ENCODE measurements at places on chromosomes 12 and 14.

GRCh38 chr14:67151082-67151666, 38.1 kb upstream of the GARIN2 start:
- no peak for DNase-seq

DNA sequence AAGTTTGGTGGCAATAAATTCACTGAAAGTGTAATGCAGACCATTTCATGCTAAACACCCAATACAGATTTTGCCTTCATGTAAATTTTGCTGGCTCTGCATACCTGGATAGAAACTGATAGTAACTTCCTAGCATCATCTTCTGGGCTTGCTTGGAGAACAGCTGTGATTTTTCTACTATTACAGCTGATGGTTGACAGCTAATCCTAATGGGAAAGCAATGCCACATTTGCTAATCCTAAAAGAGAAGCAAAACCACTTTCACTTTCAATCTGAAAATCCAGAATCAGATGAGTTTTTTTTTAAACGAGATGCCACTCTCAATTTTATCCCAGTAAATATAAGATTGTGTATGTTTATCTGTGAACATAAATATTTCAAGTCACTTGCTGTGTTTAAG, 1035.9 kb downstream of the TRHDE start:
- no peak for DNase-seq

- no peak for DNase-seq
These were observed 83.0 kb downstream of the DENND5B start for GRCh38 chr12:31507966-31508365.

GRCh38 chr14:21302013-21302835, 22.3 kb downstream of the RPGRIP1 start:
- DNase-seq, result no peak

- DNase-seq, result no peak
These were observed 22.4 kb downstream of the XRCC3 start for GRCh38 chr14:103692871-103693270.

- DNase-seq, result no peak
These were observed 33.2 kb upstream of the PPP1R13B start for GRCh38 chr14:103880348-103881267.

DNA sequence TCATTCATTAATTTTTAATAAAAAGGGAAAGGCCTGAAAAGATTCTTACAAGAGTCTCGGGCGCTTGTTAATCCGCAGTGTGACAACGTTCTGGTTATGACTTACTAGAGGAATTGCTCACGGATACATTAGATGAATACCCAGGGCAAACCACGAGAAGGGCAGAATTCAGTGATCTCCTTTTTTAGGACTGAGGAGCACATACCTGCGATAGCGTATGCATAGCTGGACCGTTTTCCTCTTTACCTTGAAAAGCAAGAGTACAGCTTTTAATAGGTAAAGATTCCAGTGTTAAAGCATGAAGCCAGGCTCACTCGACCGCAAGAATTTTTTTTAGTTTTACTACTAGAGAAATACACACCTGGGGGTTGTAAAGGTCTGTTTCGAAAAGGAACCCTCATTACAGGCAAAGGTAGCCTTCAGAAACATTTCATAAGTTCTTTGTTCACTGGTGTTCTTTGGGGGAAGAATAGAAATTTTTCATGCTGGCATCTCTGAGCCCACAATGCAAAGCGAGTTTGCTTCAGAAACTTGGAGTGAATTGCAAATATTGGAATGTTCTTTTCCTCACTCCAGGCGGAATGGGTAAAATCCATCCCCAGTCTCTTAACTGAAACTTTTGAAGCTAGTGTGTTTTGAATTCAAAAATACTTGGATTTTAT, 953 bp downstream of the MAPK1IP1L start:
- no peak for DNase-seq

- no peak for DNase-seq
These were observed 29.4 kb upstream of the CTDSP2 start for GRCh38 chr12:57875753-57876547.

GRCh38 chr14:95577067-95577800, 42.4 kb downstream of the GLRX5 start:
- no peak for DNase-seq

DNA sequence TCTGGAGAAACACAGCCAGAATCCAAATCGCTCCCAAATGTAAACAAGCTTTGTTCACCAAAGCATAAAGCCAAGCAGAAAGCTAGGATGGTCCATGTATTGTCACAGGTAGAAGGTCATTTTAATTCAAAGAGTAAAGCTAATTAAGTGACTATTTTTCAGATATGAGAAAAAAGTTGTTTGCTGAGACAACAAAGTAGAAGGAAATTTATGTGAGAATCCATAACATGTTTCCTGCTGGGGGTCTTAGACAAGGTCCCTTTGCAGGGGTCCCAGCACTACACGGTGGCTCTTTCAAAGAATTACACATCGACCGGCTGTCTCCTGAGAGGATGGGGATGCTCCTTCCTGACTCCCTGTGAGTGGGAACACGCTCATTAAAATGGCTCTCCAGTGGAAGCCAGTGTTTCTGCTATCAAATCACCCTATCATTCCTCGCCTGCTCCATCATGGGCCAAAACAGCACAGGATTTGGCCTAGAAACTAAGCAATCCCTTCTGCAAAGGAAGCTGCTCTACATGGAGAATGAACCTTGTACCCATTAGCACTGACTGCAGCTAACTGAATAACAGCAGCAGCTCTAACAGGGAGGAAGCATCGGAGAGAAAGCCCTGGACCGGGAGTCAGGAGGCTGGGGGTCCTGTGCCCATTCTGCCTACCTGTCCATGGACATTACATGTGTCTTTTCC, 175.3 kb downstream of the STXBP6 start:
- no peak for DNase-seq

DNA sequence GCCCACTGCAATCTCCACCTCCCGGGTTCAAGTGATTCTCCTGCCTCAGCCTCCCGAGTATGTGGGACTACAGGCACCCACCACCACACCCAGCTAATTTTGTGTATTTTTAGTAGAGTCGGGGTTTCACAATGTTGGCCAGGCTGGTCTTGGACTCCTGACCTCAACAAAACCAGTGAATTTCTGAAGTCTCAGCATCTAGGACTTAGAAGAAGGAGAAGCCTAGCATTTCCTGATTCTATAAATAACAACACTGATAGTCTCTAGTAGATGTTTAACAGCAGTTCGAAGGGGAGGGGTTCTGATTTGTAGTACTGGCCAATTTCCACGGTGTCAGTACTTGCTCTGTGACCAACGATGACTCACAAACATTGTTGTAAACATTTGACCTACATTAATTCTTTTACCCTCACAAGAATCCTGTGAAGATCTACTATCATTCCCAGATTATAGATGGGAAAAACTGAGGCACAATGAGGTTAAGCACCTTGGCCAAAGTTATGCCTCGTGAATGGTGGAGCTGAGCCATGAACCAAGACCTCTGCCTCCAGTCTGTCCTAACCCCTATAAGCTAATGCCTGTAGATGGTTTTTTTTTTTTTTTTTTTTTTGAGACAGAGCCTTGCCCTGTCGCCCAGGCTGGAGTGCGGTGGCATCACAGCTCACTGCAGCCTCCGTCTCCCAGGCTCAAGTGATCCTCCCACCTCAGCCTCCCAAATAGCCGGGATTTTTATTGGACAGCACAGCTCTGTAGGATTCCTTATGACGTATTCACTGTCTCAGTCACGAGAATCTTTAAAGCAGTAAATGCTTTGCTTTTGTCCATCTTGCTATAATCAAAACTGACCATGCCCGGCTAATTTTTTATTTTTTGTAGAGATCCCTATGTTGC, 5.2 kb downstream of the P2RX4 start:
- no peak for DNase-seq

GRCh38 chr12:72006766-72007165, 68.1 kb downstream of the TPH2 start:
- no peak for DNase-seq

- no peak for DNase-seq
These were observed 189.6 kb upstream of the TMEM132C start for GRCh38 chr12:128077211-128077916.
